ENCODE measurements at places on chromosomes 12 and 14. TPM values are rescaled to one million over a fixed set of nuclear protein-coding genes. Genes with fewer than 3 reads are reported as not detected.

- DNase-seq = no peak
Measured at GRCh38 chr14:100755649-100756048, 29.0 kb downstream of the DLK1 start.

RBP5 gene
- 0.22 TPM for total RNA-seq

GRCh38 chr12:15417691-15418090 is 95.4 kb downstream of the PTPRO start:
- no peak for DNase-seq

- DNase-seq = no peak
Measured at GRCh38 chr14:30287579-30288445, 271.1 kb upstream of the G2E3 start.

Data from lung microvascular endothelial cell (primary cell).